Stimulated activated CD4-positive, alpha-beta T cell treated with anti-CD3 and anti-CD28 coated beads, TNF-alpha, amount 100 ng/mL, for 1 hour (primary cell): ENCODE measurements at places on chromosomes 7 and 10.

DNA sequence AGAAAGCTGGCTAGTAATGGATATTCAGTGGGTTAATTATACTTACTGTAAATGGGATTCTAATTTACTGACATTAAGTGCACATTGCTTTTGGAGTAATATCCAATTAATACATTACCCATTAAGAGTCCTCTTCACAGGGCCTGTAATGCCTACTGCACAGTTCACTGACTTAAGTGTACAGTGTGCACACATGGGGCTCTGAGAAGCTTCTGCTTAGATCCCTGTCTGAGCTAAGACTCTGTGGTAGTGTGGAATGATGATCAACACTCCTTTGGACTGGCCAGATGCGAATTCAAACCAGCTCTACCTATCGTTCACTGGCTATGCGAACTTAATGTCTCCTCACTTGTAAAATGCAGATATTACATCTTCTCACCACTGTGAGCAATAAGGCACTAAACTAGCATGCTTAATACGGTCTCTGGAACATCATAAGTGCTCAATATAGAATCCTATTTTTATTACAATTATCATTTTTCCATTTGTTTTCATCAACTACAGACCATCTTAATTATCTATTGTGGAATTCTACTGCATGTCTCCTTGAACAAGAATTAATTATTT, 53.8 kb upstream of the SEC61G start:
- DNase-seq, result no peak

- no peak for DNase-seq
Observed at GRCh38 chr7:157337316-157338149, 729 bp downstream of the DNAJB6 start.

DNA sequence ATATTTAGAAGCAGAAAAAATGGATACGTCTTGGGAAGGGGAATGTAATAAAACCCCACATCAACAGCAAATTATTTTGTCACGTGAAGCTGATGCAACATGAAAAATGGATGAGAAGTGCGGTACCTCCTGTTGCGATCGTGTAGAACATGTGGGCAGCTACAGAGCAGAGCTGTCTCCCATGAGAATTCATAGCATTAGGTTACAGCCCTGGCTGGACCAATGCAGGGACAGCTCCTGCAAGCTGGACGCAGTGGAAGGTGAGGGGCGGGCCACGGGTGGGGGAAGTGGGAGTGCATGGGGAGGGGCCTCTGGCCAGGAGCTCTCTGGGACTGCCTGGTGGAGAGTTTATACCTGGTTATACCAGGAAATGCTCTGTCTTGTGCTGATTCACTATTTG, 120.3 kb downstream of the GATA3 start:
- DNase-seq, result no peak

GRCh38 chr10:58593008-58593407, 80.3 kb downstream of the BICC1 start:
- DNase-seq, result no peak

DNA sequence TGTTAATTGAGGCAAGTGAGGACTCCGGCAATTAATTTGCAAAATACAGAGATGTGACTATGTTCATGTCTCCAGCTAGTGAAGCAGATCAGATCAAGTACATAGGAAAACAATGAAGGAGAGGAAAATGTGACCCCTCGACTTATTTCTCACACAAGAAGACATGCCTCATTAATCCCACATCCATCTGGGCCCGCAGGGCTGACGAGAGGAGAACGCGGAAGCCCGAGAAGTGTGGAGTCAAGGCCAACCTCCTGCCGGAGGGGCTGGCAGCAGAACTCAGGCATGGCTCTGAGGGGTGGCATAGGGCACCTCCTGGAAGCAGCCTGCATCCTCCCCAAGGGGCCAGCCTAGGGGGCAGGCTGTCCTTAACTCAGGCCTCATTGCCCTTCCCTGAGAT, 54.4 kb downstream of the ZNF503 start:
- DNase-seq, result no peak

DNA sequence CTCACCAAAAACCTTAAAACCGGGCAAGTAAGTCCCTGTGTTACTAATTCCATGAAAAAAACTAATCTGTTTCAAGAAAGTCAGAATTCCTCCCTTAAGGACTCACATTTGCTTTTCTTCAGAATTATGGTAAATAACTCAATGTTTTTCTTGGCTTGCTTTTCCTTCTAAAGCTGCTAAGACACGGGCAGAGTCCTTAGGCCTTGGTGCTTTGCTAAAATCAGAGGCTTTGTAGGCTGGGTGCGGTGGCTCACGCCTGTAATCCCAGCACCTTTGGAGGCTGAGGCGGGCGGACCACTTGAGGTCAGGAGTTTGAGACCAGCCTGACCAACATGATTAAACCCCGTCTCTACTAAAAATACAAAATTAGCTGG, 32.0 kb downstream of the GNA12 start:
- DNase-seq, result no peak

DNA sequence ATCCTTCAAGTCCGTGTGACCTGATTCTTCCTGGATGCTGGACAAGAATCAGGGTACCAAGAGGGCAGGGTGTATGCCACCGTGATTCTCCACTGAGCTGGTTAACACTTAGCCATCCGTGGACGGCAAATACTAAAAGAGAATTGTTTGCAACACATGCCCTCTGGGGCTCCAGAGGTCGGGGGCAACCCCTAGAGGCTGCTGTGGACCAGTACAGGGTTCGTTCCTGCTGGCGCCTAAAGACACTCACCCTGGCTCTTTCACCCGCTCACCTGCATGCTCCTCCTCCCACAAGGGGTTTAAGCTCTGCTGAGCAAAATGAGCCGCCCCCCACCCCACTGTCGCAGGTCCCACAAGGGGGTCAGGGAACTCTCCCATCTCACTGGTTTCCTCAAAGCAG, 148.7 kb upstream of the ITGB1 start:
- no peak for DNase-seq

GRCh38 chr10:7170626-7171322, 240.1 kb downstream of the SFMBT2 start:
- DNase-seq, result no peak

GRCh38 chr7:50068850-50069551, 24.0 kb downstream of the ZPBP start:
- DNase-seq, result no peak

DNA sequence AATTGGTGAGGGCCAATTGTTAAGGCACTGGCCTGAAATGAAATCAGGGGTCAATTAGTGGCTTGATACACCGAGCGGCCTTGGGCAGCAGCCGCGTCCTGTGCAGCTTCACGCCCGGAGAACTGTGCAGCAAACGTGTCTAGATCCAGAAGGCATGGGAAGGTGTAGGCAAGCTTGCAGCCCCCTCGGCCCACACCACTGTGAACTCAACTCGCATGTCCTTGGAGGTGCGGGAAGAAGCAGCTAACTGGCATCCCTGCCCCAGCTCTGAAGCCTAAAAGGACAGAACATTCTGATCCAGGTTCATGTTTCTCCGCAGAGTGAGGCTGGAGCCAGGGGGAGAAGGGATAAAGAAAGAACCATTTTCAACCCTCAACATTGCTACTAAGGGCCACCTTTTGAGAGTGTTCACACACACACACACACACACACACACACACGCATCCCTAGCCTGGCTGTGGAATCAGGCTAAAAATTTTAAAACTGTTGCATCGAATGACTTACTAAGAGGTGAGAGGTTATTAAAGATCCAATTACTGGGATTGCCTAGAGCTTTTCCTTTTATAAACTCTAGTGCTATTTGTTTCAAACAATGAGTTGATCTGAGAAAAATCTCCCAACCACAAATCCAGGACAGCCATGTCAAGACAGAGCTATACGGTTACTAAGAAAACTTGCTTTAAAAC, 104.0 kb downstream of the PARP12 start:
- no peak for DNase-seq

GRCh38 chr10:6578795-6579182, 1.3 kb downstream of the PRKCQ start:
- no peak for DNase-seq
